ENCODE measurements at places on chromosomes 7 and 10.

GRCh38 chr10:76202777-76203176 lies 771.4 kb downstream of the LRMDA start:
- H3K4me1 ChIP-seq: no peaks in the 10 kb centered on the region
- H3K27me3 ChIP-seq: no peaks in the 10 kb centered on the region
- H3K27ac ChIP-seq: no peak overlapping the region
- H3K36me3 ChIP-seq: no peaks in the 10 kb centered on the region

DNA sequence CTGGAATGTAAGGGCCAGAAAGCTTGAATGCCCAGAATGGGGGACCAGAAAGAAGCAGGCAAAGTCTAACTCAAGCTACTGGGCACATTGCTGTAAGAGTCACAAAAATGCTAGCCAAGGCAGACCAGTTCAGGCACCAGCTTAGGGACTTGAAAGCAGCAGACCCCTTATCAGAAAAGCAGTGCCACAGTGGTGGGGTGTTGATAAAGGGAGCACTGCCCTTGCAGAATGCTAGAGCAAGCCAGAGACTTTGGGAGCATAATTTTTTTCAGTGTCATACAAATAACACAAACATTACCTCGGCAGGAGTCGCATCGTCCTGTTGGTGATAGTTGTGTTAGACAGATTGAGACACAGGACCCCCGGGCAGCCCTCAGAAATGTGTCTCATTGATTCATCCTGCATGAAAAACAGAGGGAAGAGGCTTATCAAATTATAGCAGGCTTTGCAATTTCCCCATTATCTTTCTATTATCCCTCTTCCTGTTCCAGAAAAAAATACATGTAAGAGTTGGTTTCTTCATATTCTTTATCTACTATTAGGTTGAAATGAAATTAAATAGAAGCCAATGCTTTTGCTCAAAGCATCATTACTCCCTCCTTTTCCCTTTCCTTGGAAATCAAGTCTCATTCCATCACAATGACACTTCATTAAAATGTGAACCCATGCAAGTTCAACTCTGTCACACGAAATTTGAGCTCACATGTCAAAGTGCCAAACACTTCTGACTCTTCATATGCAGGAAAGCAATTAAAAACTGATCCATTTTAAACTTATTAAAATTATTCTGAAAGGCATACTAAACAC lies 13.4 kb downstream of the LRRC17 start:
- H3K4me3 ChIP-seq: no peak overlapping the region
- no peaks in the 10 kb centered on the region for H3K4me1 ChIP-seq
- no peak for DNase-seq
- no peak overlapping the region for H3K27ac ChIP-seq

- DNase-seq: no peak
- H3K4me1 ChIP-seq: peaks cover 7% of the 10 kb centered on the region
- H3K27me3 ChIP-seq: no peaks in the 10 kb centered on the region
- H3K4me3 ChIP-seq: no peak overlapping the region
Observed at GRCh38 chr10:75266945-75267344, 31.2 kb upstream of the COMTD1 start.

DNA sequence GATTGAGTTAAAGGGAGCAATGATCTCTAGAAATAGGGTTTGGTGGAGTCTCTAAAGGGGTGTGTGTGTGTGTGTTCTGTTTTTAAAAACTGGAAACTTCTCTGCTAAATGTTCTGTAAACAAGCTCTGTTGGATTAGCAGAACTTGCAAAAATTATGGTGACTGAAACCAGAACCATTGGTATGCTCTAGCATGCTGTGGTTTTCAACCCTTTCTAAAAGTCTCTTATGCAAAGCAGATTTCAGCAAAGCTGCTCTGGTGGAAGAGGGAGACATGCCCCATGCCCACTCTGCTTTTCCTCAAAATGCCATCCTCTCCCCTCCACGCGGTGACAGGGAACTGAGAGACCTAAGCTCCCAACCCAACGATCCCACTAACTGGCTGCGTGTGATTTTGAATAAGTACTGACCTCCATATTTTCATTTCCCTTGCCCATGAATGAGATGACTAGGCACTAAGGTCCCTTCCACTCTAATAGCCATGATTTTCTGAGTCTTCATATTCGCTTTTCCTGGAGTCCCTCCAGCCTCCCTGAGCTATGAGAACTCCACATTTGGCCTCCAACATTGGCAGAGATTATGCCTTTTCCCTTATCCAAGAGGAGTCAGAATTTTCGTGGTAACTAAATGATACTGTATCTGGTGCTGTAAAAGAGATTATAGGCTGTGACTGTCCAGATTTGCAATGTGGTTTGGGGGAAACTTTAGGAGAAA lies 117.3 kb upstream of the PALS2 start:
- H3K27ac ChIP-seq: no peak overlapping the region
- DNase-seq: no peak
- no peaks in the 10 kb centered on the region for H3K4me1 ChIP-seq
- no peak overlapping the region for H3K4me3 ChIP-seq

DNA sequence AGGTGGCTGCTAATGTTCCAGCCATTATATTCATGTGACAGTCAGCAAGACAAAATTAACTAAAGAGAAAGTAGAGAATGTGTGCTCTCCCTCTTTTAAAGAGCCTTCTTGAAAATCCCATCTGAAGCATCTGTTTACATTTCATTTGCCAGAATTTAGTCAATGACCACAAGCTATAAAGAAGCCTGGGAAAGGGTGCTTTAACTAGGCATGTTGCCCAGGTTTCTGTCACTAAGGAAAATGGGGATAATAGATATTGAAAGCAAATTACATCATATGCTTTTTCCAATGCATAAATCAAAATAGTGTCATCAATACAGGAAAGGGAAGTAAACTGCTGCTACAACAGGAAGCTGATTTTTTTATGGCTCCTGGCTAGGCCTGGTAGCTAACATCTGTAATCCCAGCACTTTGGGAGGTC lies 67.7 kb downstream of the ELAPOR2 start:
- no peaks in the 10 kb centered on the region for H3K27me3 ChIP-seq
- no peak for DNase-seq
- no peaks in the 10 kb centered on the region for H3K36me3 ChIP-seq
- no peak overlapping the region for H3K27ac ChIP-seq
- no peaks in the 10 kb centered on the region for H3K4me1 ChIP-seq

GRCh38 chr7:140203556-140203955 lies 26.8 kb upstream of the KDM7A start:
- H3K4me3 ChIP-seq: no peak overlapping the region
- no peaks in the 10 kb centered on the region for H3K4me1 ChIP-seq
- H3K27ac ChIP-seq: no peak overlapping the region
- H3K36me3 ChIP-seq: no peaks in the 10 kb centered on the region
